T follicular helper cell (primary cell): ENCODE measurements at places on chromosomes 6 and 20.

GRCh38 chr20:50097843-50098242 lies 15.1 kb downstream of the UBE2V1 start:
- DNase-seq, result no peak

DNA sequence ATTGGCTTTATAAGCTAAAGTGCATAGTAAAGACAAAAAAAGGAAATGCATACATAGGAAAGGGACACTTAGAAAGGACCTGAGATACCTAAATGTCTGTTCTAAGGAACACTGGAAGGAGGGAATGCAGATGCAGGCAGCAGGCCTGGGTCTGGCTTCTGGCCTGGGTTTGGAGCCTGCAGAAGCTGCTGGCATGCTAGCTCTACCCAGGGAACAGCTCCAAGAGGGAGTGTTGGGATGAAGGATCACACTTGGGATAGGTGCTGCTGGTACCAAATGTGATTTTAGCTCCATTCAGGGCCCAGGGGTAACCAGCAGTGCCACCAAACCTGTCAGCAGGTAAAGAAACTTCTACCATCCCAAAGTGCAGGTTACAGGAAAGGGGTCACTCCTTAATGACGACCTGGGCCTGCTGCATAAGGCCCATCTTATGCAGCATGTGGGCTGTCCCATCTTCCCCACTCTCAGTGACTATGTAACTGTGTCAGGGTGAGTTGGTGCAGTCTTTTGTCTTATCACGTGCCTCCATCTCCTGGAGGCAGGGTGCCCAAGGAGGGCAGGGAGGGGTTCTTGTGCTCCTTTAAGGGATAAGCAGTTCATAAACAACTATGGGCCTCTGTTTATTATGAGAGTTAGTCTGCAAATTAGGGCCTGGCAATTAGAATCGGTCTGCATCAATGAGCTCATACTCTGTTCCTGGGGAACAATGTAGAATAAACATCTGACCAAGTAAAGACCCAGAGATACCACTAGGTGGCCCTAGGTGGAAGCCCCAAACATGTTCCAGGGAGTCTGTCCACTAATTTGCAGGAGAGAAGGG lies 26.9 kb downstream of the DDX27 start:
- DNase-seq, result no peak

- no peak for DNase-seq
Observed at GRCh38 chr6:146194434-146194833, 165.6 kb downstream of the GRM1 start.

DNA sequence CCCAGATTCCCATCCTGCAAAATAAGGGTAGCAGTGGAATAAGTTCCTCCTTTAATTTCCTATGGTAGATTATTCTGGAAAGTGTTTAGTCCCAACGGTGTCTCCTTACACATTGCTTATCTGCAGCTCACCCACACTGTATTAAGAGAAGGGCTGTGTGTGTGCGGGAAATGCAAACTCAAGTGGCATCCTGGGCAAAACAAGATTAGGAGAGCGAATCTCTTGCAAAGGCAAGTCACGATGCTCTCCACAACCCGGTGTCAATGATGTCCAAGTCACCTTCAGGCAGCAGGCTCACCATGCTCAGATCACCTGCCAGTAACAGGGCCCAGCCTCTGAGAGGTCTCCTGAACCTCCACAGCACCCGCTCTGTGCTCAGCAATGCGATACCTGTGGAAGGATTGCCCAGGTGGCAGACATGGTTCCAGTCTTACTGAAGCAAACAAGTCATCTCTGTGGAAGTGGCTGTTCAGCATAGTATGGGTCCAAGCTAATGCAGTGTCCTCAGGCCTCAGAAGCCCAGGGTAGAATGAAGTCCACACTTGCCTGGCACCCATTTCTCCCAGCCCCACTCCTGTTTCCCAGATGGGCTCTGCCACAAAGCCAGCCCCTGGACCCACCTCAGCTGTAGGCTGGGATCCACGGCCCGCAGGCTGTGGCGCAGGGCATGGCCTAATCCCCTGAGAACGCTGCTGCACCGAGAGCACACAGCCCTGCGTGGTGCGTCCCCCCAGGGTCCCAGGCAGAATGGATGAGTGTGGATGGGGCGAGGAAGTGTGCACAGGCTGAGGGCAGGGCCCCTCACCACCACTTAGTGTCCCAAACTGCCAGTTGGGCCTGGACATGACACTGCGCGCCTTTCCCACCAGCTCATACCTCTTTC lies 101.2 kb downstream of the PXDC1 start:
- no peak for DNase-seq

DNA sequence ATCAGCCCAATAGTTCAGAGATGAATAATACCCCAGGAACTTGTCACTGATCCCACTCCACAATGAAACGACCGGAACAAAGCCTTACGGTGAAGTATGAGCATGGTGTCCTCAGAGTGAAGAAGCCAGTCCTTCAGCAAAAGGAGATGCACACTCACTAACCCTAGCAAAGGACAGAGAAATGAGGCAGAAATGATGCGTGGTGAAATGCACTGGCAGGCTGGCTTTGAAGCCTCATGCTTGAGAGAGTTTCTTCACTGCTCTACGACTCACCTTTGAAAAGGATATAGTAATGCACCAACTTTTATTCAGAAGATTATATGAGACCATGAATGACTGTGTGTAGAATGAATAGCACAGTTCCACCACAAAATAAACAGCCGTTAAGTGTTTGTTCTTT lies 74.8 kb downstream of the PHACTR1 start:
- no peak for DNase-seq

DNA sequence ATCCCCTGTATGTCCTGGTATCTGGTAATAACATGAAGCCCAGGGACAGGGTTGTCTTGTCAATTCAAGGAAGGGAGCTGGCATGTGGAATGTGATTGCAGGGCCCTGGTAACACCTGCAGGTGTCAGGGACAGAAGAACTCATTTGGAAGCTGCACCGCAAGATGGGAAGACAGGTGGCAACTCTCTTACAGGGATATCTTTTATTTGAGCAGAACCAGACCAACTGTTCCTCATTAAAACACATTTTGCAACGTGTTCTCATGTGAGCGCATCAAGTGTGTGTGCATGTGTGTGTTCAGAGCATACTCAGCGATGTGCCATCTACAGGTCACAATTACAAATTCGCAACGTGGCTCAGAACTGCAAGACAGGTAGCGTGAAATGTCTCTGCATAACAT lies 370.9 kb upstream of the SOX4 start:
- no peak for DNase-seq

DNA sequence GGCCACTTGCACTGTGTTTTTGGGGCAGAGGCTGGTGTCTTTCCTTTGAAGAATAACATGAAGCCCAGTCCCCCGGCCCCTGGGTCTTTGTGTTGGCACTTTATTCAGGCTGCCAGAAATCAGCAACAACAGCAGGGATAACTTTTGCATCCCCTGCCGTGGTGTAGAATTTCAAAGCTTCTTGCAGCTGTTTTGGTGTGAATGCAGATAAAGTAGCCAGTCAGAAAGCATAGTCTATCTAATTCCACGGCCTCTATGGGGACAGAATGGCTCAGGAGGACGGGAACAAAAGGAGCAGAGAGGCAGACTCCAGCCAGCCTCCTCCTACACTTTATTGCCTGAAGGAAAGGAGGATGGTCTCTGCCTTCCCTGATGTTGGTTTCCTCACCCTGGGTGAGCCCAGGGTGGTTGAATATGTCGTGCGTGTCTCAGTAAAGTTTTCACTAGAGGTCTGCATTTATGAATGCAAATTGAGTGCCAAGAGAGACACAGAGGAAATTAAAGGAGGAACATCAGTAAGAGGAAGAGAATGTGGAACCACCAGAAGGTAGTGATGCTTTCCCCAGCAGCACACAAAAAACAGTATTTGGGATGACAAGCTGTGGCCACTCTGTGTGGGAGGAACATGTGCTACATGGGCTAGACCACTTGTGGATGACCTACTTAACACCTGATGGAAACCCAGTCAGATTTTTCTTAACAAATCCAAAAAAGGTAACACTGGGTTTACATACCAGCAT lies 125.9 kb upstream of the TRAF3IP2 start:
- no peak for DNase-seq

GRCh38 chr20:57914205-57914604 lies 204.4 kb upstream of the PMEPA1 start:
- DNase-seq, result no peak

- no peak for DNase-seq
Observed at GRCh38 chr20:4797275-4797674, 75.6 kb downstream of the PRND start.

GRCh38 chr6:164838068-164838615 lies 471.3 kb downstream of the C6orf118 start:
- no peak for DNase-seq

GRCh38 chr6:33117811-33118277 lies 42.1 kb downstream of the HLA-DPB1 start:
- DNase-seq, result no peak

- no peak for DNase-seq
Observed at GRCh38 chr20:53957451-53958172, 112.8 kb downstream of the BCAS1 start.

DNA sequence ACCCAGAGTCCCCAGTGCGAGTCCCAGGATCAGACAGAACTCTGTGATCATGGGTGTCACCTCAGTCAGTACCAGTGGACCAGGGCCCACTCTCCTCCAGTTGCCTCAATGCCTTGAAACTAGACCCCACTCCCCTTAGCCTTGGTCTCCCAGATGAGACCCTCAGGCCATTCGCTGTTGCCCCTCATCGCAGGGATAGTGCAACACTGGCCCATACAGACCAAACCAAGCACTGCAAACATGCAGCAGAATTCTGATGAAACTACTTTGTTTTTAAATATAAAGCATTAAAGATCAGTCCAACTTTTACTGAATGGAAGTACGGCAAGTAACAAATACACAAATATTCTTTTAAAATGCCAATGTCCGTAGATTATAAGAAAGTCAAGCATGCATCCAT lies 101.2 kb upstream of the NT5E start:
- no peak for DNase-seq

DNA sequence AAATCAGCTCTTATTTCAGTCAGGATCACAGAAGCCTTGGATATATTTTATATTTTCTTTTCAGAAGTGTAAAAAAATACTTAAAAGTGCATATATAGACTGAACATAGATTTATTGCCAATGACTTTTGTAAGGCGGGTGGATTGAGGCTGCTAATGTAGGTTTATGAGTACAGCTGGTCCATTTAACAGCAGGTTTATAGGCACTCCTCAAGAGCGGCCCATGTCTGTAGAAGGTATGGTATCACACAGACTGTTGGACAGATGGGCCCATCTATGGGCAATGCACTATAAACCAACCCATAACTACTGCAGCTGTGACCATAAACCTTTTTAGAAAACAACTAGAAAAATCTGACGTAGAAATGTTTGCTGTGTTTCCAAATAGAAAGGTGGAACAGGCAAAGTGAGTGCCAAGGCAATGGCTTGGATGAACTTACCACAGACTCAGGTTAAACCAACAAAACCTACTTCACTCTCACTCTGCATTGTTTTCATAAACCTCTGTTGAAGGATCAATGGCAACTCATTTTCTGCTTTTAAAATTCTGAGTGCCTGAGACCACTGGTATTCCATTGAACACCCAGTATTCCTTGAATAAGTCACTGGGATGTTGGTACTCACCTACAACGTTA lies 170.6 kb upstream of the EYA4 start:
- DNase-seq, result no peak

DNA sequence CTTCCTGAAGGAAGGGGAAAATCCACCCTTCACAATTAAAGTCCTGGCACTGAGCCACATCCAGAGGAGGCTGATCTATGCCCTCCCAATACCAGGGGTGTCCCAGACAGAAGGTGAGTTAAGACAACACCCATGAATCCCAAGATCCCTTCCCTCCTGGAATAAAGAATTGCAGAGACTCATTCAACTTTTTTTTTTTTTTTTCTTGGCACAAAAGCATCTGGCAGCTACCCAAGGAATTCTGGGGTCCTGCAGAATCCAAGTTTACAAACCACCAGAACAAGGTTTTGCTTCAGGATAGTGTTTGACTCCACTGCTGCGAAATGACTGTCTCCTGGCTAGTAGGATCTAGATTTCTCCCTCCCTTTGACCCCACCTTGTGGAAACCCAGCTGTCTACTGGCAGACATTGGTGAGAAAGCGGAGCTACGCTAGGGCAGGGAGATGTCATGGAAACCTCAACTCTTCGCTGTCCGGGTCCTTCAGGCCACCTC lies 37.4 kb downstream of the JAG1 start:
- DNase-seq, result no peak

DNA sequence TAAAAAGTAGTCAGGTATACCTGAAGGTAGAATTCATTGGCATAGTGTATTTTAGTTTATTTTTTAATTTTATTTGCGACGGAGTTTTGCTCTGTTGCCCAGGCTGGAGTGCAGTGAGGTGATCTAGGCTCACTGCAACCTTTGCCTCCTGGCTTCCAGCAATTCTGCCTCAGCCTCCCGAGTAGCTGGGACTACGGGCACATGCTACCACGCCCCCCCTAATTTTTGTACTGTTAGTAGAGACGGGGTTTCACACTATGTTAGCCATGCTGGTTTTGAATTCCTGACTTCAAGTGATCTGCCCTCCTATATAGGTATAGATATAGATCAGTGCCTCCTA lies 102.8 kb upstream of the PRSS16 start:
- DNase-seq, result no peak

DNA sequence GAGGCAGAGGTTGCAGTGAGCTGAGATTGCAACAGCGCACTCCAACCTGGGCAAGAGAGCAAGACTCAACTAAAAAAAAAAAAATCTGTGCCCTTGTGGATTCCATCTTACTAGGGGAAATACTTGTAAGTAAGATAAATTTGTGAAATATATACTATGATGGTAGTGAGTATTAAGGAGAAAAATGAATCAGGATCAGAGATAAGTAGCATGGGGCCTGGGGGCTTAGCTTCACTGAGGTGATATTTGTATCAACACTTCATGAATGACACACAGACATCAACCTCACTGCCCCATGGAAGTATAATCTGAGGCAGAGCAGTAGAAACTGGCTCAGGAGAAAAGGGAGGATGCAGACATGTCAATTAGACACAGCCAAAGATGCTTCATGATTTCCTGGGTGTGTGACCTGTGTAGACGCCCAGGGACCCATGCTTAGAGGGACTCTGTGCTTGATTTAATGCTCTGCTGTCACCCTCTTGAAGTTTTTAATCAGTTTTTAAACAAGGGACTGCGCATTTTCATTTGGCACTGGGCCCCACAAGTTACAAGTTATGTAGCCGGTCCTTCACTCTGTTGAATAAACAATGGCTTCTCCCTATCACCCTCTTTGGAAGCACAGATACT lies 41.9 kb downstream of the PCNA start:
- DNase-seq, result no peak

- no peak for DNase-seq
Observed at GRCh38 chr6:67768972-67769371, 866.1 kb upstream of the ADGRB3 start.

DNA sequence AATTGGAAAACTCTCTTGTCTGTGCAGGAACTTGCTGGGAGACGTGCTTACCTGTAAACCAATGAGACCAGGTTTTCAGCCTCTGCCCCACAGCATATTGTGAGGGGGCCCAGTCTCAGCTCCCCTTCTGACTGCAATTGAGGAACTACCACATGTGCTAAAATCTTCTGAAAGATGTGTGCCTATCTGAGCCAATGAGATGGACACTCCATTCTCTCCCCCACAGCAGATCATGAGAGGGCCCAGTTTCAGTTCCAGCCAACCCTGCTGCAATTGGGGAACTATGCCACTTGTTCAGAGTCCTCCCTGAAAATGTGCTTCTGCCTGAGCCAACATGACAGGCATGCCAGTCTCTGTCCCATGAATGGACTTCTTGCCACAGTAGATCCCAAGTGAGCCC lies 20.9 kb upstream of the PI3 start:
- DNase-seq, result no peak
